Activated naive CD4-positive, alpha-beta T cell treated with Interleukin-2 at 50 U/mL for 16 hours (primary cell): ENCODE measurements at places on chromosomes 1 and 21.

DNA sequence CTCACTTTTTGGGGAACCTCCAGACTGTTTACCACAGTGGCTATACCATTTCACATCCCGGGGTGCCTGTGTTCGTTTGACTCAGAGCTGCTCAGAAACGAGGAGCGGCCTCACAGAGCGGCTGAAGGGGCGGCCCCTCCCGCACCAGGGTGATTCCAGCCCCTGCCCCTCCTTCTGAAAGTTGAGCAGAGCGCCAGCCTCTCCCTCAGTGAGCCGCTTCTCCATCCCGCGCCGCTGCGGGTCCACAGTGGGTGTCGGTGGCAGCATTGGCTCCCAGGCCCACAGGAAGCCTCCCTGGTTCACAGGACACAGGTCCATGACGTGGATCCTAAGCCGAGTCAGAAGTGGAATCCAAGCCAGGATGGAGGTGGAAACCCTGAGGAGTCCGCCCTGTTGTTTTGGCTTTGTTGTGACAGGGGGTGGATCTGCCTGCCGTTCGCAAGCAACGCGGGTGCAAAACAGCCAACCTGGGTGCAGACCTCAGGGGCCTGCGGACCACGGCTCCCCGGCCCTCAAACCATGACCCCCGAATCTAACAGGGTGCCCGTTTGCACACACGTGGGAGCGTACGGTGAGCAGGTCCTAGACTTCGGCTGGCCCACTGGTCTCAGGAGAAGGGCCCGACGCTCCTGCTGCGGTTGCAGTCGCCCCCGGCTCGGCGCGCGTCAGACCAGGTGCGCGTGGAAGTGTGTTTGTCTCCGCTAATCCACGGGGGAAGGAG, 186.8 kb upstream of the ARHGEF16 start:
- no peak for DNase-seq

DNA sequence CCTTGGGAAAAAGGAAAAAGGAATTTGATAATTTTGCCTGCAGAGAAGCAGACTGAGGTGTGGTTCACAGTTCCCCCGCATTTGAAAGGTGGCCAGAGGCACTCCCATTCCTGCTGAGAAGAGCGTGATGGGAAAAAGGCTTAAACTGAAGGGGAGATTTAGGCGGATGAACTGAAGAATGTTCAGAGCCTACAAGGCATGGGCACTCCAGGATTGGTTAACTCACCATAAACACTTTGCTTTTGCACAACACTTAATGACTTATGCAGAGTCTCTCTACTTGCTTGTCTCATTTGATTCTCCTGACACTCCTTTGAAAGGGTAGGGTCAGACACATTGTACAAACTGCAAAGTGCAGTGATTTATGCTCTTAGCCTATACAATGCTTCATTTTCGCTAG, 119.6 kb upstream of the RUNX1 start:
- DNase-seq: no peak

GRCh38 chr1:6822530-6823359, 37.5 kb downstream of the CAMTA1 start:
- no peak for DNase-seq

DNA sequence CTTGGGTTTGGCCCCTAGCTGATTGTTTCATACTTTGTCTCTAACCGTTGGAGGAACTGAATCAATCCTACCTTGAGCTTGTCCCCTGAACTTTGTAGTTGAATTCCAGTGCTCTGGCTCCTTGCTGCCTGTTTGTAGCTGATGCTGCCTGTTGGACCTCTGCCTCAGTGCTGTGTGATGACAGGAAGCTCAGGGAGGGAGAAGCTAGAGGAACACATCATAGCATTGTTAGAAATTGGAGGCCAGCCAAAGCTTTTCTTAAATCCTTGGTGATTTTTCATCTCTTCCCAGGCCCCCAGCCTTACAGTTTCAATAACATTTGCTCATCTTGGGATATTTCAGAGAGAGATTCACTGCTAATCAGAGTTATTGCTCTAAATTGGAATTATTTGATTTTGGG, 34.0 kb downstream of the MACF1 start:
- no peak for DNase-seq

DNA sequence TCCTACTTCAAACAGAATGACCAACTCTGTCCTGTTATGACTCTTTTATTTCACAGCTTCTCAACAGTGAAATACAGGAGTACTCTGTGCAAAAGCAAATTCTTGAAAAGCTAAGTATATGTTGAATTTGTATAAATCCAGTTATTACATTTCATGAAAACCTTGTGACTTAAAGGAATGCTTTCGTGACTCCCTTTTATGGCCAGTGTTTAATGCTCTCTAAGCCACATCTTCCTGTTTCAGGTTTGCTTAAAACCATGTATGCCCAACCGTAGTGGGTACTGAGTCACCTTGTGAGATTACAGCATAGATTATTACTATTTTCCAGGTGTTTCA, 40.2 kb upstream of the KIF1B start:
- DNase-seq: peak; percentile 9

DNA sequence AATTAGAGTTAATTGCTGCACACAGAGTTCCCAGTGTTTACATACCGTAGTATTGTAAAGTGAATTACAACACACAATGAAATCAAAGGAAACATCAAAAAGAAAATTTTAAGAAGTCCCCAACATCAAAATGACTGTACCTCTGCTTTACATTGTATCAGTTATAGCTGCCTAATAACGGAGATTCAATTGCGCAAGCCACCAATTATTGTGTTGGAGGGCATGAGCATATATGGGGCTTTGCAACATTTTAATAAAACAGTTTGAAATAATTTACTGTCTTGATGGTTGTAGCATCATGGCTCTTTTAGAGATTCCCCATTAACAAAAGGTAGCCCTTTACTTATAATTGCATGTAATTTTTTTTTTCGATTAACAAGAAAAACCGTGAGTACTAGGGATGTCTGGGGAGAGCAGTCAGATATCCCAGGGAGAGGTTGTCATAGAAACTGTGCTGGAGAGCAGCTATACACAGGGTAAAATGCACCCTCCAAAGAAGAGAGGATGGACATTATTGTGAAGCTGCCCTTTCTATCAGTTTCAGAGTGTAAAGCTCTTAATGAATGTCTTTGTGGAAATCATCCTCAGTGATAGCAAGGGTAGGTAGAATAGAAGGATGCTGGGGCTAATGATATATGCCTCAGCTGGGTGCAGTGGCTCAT, 55.9 kb upstream of the BTG3 start:
- DNase-seq: no peak

DNA sequence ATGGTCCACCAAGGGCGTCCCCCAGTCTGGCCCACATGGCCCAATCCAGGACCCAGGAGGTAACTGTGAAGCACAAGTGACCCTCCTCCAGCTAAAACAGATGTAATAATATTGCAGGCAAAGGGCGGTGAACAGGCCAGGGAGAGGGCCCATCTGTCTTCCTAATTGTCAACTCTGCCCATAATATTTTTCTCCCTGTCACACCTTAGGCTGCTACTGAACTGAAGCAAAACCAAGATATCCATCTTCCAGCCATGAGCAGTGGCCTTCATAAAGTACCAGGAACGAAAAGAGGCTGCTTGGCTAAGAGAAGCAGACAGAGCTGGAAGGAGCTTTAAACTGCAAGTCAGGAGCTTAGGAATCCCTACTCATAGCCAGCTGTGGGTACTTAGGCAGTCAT, 3.1 kb downstream of the KANK4 start:
- DNase-seq: no peak

DNA sequence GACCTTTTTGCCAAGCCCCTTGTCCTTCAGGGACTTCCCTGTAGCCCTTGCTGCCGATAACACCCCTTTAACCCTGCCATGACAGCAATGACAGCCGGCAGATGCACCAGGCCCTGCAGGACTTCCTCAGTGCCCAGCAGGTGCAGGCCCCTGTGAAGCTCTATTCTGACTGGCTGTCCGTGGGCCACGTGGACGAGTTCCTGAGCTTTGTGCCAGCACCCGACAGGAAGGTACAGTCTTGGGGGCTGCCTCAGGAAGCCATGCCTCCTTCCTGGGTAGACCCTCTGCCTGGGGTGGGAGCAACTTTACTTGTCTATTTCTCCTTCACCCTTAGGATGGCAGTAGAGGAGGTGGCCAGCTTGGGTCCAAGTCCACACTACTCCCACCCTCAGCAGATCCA, 16.1 kb upstream of the PADI6 start:
- no peak for DNase-seq

- DNase-seq: no peak
Observed at GRCh38 chr1:183730107-183730724, 74.7 kb upstream of the RGL1 start.

GRCh38 chr1:1040004-1040991, 20.4 kb downstream of the AGRN start:
- peak; percentile 73 for DNase-seq

DNA sequence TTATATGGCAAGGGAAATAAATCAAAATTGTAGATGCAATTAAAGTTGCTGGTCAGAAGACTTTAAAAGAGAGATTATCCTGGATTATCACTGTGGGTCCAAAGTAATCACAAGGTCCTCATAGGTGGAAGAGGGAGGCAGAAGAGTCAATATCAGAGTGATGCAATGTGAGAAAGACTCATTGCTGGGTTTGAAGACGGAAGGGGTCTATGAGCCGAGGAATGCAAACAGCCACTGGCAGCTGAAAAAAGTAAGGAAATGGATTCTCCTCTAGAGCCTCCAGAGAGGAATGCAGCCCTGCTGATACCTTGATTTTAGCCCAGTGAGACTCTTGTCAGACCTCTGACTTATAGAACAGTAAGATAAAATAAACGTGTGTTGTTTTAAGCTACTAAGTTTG, 59.8 kb upstream of the MUTYH start:
- DNase-seq: no peak

DNA sequence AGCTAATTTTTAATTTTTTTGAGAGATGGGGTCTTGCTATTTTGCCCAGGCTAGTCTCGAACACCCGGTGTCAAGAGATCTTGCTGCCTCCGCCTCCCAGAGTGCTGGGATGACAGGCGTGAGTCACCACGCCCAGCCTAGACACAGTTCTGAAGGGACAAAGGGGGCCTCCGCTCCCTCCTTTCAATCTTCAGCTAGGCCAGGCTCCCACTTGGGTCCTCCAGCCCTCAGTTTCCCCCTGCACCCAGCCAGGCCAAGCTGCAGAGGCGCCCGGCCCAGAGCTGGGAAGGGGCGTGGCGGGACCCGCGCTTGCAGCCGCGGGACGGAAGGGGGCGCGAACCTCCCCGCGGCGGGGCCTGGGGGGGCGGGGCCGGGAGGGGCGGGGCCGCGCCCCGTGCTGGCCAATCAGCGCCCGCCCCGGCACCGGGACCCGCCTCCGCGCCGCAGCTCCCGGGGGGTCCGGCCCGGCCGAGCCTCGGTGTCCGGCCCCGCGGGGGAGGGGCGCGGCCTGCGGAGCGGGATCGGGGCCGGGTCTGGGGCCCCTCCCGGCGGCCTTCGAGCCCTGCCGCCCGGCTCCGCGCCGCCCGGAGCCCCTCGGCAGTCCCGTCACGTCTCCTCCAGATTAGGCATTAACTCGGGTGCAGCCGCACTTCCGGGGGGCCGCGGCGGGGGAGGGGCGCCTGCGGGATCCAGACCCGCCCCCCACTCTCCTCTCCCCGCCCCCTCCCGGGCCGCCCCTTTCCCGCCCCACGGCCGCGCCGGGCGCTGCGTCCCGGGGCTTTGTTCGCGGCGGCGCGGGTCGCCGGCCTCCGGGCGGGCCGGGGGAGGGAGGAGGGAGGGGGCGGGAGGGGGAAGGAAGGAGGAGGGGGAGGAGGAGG, 559 bp upstream of the AGRN start:
- peak; percentile 79 for DNase-seq

DNA sequence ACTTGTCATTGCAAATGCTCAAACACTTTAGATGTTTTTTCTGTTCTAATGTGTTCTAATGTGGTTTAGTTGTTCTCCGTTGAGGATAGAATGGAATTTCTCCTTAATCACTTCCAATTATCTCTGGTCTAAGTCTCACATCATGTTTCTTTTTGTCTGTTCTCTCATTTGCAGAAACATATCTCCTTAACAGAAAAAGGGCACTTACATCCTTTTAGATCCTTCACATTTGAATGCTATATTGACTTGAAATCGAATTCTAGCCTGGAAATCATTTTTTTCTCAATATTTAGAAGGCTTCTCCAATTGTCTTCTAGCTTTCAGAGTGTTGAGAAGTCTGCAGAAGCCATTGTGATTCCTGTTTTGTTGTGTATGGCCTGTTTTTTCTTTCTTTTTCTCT, 7.3 kb upstream of the SAMSN1 start:
- DNase-seq: no peak

DNA sequence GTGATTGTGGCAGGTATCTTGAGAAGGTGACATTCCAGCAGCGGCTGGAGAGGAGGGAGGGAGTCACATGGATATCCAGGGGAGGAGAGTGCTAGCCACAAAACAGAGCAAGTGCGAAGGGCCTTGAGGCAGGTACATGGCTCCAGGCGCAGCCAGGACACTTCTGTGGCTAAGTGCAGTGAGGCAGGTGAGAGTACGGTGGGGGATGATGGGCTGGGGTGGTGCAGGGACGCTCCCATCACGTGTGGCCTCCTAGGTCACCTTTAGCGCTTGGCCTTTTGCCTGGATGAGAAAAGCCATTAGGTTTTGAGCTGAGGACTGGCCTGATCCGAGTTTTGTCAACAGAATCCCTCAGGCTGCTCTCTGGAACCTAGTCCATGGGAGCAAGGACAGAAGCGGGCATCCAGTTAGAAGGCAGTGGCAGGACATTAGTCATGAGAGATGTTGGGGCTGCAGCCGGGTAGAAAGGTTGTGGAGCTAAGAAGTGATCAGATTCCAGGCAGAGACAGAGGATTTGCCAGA, 31.6 kb downstream of the SMYD2 start:
- DNase-seq: no peak

DNA sequence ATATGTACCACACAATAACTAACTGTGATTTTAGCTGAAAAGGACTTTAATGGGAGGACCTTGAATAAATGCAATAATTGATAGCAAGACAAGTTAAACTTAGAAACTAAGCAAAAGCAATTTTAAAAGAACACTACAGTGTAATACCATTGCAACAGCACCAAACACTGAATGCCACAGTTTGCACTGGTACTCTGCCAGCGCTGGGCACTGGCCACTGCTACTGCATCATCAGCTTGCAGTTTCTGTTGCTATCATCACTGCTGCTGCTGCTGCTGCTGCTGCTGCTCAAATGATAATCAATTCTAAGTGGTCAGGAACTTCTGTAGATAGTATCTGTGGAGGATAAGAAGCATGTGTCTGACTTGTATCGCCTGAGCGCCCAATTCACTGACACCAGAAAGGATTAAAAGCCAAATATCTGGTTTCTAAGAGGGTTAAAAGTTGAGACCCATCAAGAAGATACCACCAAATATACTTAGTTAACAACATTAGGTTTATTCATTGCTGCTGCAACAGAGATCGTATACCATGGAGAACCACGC, 306.9 kb downstream of the LRRC40 start:
- no peak for DNase-seq

GRCh38 chr1:228166170-228166936, 749 bp downstream of the IBA57 start:
- peak; percentile 54 for DNase-seq

DNA sequence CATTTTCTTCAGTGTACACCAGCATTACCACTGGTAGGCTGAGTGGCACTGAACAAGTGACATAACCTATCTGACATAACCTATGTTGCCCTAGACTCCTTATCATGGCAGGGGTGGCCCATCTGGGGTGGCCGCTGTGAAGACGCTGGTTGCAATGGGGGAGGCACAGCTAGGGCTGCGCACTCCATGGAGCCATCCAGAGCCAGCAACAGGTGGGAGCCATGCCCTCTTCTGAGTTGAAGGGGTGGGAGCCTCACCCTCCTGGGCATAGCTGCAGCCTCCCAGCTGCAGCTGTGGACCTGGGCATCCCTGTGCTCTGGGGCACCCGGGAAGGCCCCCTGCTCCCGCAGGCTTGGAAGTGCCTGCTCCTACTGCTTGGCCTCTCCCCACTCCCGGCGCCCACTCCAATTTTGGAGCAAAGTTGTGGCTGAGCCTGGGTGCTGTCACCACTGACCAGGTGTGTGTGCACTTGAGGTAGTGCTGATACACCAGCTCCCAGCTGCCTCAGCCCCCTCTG, 52.4 kb upstream of the NTPCR start:
- DNase-seq: no peak
